Smooth muscle cell of the pulmonary artery (primary cell): ENCODE measurements at places on chromosomes 6 and 20. TPM values are rescaled to one million over a fixed set of nuclear protein-coding genes. Genes with fewer than 3 reads are reported as not detected.

The RALGAPB gene
- 32.9 and 33.8 TPM in 2 replicates for total RNA-seq

The TAGAP gene
- not detected in 2 replicates for total RNA-seq

The MMP24 gene
- total RNA-seq = 0.98 and 2.0 TPM in 2 replicates

The MAP7 gene
- total RNA-seq = 0.76 and 1.3 TPM in 2 replicates

The UBE3D gene
- total RNA-seq = 4.6 and 6.2 TPM in 2 replicates

The PRL gene
- not detected in 2 replicates for total RNA-seq

The CAGE1 gene
- total RNA-seq = 0.07 TPM in 2 replicates

The TTLL9 gene
- 0.07 TPM in 1 of 2 replicates, not detected in the other for total RNA-seq

The CFAP61 gene
- total RNA-seq = not detected in 2 replicates

The WDR46 gene
- 44.7 and 54.2 TPM in 2 replicates for total RNA-seq

The GSTA2 gene
- total RNA-seq = not detected in 2 replicates

The DDO gene
- total RNA-seq = 3.6 and 5.9 TPM in 2 replicates

The HLA-DQA1 gene
- total RNA-seq = 0.20 TPM in 1 of 2 replicates, not detected in the other

The ZNF391 gene
- 1.2 and 1.6 TPM in 2 replicates for total RNA-seq

The RBM24 gene
- total RNA-seq = 2.9 and 6.3 TPM in 2 replicates
